Aorta (tissue), 5 donors: ENCODE measurements at places on chromosomes 11 and 22.

DNA sequence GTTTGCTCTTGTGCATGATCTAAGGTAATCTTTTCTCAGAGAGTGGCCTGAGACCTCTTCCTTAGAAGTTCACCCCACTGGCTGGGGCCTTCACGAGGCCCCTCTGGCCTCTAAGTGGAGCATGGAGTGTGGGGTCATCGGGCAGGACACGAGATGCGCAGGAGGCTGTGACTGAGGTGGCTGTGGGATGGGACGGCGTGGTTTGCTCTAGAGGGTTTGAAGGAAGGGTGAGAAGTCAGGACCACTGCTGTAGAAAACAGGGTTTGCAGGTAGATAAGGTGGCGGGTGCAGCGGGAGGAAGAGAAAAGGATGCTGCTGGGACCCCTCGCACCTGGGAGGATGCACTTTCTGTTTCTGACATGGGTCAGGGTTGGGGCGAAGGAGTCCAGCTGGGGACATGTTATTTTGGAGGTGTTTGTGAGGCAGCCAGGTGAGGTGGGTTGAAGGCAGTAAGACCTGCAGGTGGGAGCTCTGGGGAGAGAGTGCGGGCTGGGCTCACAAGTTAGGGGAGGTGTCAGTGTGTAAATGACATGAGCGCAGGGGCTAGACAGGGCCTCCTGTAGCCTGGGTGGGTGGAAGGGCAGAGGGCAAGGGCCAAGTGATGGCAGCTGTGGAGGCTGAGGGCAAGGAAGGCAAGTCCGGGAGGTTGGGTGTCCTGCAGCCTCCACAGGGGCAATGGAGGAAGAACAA, 62.5 kb downstream of the KCNQ1 start:
- no peak overlapping the region for H3K4me3 ChIP-seq
- H3K36me3 ChIP-seq, result no peaks in the 10 kb centered on the region
- no peaks in the 10 kb centered on the region for H3K4me1 ChIP-seq

- no peaks in the 10 kb centered on the region for H3K4me1 ChIP-seq
- no peaks in the 10 kb centered on the region for H3K36me3 ChIP-seq
- H3K27ac ChIP-seq, result no peak overlapping the region
- DNase-seq, result no peak
Observed at GRCh38 chr22:48779661-48780596, 1047.7 kb downstream of the BRD1 start.

- no peaks in the 10 kb centered on the region for H3K36me3 ChIP-seq
- no peak overlapping the region for H3K27ac ChIP-seq
- H3K27me3 ChIP-seq, result no peaks in the 10 kb centered on the region
- no peaks in the 10 kb centered on the region for H3K4me1 ChIP-seq
Observed at GRCh38 chr11:90235526-90235925, 12.7 kb upstream of the CHORDC1 start.

DNA sequence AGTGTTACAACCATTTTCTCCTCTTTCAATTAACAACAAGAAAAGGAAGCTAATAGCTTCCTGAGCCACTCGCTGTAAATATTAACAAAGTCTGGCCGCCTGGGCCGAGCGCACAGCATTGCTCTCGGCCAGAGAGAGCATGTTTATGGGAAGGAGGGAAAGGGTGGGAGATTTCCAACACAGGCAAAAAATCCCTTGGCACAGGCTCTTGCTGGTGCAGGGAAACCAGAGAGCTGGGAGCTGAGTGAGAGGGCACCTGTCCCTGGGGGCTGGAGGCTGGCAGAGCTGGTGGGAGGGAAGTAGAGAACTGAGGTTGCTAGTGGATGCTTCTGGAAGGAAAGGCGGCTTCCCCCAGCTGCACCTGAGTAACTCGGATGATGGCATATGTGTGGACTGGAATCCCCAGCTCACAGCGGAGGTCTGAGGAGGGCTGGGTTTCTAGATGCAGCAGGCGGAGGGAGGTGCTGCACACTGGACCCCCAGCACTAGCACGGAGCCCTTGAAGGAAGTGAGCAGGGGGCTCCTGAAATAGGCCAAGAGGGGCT, 59.6 kb downstream of the FLRT1 start:
- H3K27ac ChIP-seq, result no peak overlapping the region
- H3K27me3 ChIP-seq, result no peaks in the 10 kb centered on the region
- DNase-seq, result no peak
- H3K36me3 ChIP-seq, result no peaks in the 10 kb centered on the region
- H3K4me1 ChIP-seq, result no peaks in the 10 kb centered on the region

DNA sequence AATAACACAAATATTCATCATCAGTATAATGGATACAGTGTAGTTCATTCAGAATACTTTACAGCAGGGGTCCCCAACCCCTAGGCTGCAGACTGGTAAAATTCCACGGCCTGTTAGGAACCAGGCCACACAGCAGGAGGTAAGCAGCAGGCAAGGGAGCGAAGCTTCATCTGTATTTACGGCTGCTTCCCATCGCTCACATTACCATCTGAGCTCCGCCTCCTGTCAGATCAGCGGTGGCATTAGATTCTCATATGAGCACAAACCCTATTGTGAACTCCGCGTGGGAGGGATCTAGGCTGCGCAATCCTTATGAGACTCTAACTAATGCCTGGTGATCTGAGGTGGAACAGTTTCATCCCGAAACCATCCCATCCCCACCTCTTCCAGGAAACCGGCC, 125.1 kb downstream of the SERGEF start:
- H3K36me3 ChIP-seq, result no peaks in the 10 kb centered on the region
- DNase-seq, result no peak
- no peaks in the 10 kb centered on the region for H3K4me1 ChIP-seq
- H3K27me3 ChIP-seq, result no peaks in the 10 kb centered on the region

- H3K4me1 ChIP-seq, result no peaks in the 10 kb centered on the region
- no peaks in the 10 kb centered on the region for H3K27me3 ChIP-seq
- H3K36me3 ChIP-seq, result no peaks in the 10 kb centered on the region
- H3K4me3 ChIP-seq, result no peak overlapping the region
Observed at GRCh38 chr11:70845591-70846041, 406.8 kb downstream of the SHANK2 start.

DNA sequence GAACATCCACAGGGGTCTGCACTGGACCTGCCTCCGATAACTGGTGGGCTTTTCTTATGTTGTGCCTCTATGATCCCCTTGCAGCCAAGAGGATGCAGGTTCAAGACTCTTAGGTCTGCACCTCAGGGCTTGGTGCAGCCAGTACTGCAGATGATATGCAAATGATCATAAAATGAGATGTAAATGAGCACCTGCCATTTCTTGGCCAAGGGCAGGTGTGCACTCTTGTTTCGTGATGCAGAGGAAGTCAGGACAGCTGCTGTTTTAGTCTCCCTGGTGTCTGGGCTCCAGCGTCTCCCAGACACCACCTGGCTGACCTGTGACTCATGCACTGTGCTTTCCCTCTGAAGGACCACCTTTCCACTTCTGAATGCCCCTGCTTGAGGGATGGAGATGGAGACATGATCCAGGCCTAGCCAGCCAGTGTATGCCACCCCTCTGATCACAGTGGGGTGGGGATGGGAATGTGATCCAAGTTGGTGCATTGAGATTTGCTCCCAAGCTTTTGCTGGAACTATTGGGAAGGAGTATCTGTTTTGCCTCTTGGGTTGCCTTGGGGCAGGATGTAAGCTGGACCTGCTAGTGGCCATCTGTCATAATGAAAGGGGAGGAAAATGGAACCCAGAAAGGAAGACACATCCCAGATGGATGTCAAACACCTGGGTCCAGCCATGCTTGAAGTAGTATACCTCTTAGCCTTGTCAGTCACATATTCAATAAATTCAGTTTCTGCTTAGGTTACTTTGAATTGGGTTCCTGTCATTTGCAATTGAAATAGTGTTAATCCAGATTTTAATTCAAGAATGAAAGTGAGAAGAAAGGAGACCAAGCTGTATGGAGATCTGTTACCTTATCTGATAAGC, 3.3 kb upstream of the KCNJ11 start:
- H3K27me3 ChIP-seq, result no peaks in the 10 kb centered on the region
- H3K4me1 ChIP-seq, result no peaks in the 10 kb centered on the region
- H3K4me3 ChIP-seq, result no peak overlapping the region
- DNase-seq, result no peak
- H3K27ac ChIP-seq, result no peak overlapping the region

- DNase-seq, result peak; percentile 38
- H3K27ac ChIP-seq, result no peak overlapping the region
- H3K27me3 ChIP-seq, result no peaks in the 10 kb centered on the region
- H3K4me1 ChIP-seq, result no peaks in the 10 kb centered on the region
- no peak overlapping the region for H3K4me3 ChIP-seq
- H3K36me3 ChIP-seq, result no peaks in the 10 kb centered on the region
Observed at GRCh38 chr22:30876915-30877553, 91.5 kb downstream of the MORC2 start.

DNA sequence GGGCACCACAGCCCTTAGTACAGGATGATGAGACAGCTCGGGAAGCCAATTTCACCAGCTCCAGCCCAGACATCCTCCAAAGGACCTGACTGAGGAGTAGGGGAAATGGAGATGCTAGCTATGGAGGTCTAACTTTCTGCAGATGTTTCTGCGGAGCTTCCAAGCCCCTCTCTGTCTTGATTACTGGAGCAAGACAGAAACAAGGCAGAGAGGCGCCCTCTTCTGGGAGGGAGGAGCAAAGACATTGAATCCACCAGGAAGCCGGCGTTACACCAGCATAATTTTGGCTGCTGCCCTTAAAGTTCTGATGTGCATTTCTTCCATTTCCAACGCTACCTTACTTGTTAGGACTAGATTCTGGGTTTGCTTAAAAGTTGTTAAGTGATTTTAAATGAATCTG, 107.3 kb upstream of the HSD17B12 start:
- H3K4me3 ChIP-seq, result no peak overlapping the region
- H3K27ac ChIP-seq, result no peak overlapping the region
- no peak for DNase-seq
- no peaks in the 10 kb centered on the region for H3K36me3 ChIP-seq
- peaks cover 4% of the 10 kb centered on the region for H3K27me3 ChIP-seq

GRCh38 chr11:96942855-96943254, 553.0 kb downstream of the JRKL start:
- DNase-seq, result peak; percentile 26
- no peaks in the 10 kb centered on the region for H3K4me1 ChIP-seq
- H3K27ac ChIP-seq, result no peak overlapping the region
- H3K27me3 ChIP-seq, result no peaks in the 10 kb centered on the region

- no peaks in the 10 kb centered on the region for H3K36me3 ChIP-seq
- no peak overlapping the region for H3K4me3 ChIP-seq
- no peaks in the 10 kb centered on the region for H3K4me1 ChIP-seq
- DNase-seq, result no peak
- H3K27ac ChIP-seq, result no peak overlapping the region
- H3K27me3 ChIP-seq, result no peaks in the 10 kb centered on the region
Observed at GRCh38 chr11:73117071-73117470, 25.0 kb downstream of the FCHSD2 start.

GRCh38 chr11:78415338-78415737, 2.3 kb downstream of the GAB2 start:
- no peaks in the 10 kb centered on the region for H3K4me1 ChIP-seq
- no peak overlapping the region for H3K27ac ChIP-seq
- no peak overlapping the region for H3K4me3 ChIP-seq
- DNase-seq, result no peak

DNA sequence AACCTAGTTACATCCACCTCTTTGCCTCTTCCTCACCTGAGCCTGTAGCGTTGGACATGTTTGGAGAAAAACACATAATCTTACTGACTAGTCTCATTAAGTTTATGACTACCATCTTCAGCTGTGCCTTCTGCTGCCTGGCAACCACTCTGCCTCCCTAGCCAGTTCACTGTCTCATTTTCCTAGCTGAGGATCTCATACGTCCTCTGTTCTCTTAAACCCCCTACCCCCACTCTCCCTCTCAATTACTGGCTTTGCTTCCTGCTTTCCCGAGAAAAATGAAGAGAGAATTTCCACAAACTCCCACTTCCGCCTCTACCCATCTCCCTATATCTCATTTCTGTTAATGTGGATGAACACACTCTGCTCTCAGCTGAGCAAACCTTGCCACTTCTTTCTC, 239.3 kb upstream of the POU2AF2 start:
- DNase-seq, result no peak
- no peaks in the 10 kb centered on the region for H3K36me3 ChIP-seq
- no peak overlapping the region for H3K27ac ChIP-seq
- H3K4me3 ChIP-seq, result no peak overlapping the region
- no peaks in the 10 kb centered on the region for H3K27me3 ChIP-seq
- peaks cover 5% of the 10 kb centered on the region for H3K4me1 ChIP-seq

GRCh38 chr11:103970701-103971249, 65.7 kb upstream of the DDI1 start:
- H3K27ac ChIP-seq, result no peak overlapping the region
- no peaks in the 10 kb centered on the region for H3K27me3 ChIP-seq
- no peak overlapping the region for H3K4me3 ChIP-seq
- H3K4me1 ChIP-seq, result no peaks in the 10 kb centered on the region
- DNase-seq, result no peak

GRCh38 chr11:15602785-15603567, 488.3 kb downstream of the INSC start:
- no peaks in the 10 kb centered on the region for H3K4me1 ChIP-seq
- no peaks in the 10 kb centered on the region for H3K36me3 ChIP-seq
- H3K27me3 ChIP-seq, result no peaks in the 10 kb centered on the region
- H3K4me3 ChIP-seq, result no peak overlapping the region
- no peak overlapping the region for H3K27ac ChIP-seq

GRCh38 chr11:20759541-20759940, 90.2 kb downstream of the NELL1 start:
- H3K27ac ChIP-seq, result no peak overlapping the region
- DNase-seq, result no peak
- H3K36me3 ChIP-seq, result no peaks in the 10 kb centered on the region
- H3K4me1 ChIP-seq, result no peaks in the 10 kb centered on the region
- no peaks in the 10 kb centered on the region for H3K27me3 ChIP-seq
- H3K4me3 ChIP-seq, result no peak overlapping the region

DNA sequence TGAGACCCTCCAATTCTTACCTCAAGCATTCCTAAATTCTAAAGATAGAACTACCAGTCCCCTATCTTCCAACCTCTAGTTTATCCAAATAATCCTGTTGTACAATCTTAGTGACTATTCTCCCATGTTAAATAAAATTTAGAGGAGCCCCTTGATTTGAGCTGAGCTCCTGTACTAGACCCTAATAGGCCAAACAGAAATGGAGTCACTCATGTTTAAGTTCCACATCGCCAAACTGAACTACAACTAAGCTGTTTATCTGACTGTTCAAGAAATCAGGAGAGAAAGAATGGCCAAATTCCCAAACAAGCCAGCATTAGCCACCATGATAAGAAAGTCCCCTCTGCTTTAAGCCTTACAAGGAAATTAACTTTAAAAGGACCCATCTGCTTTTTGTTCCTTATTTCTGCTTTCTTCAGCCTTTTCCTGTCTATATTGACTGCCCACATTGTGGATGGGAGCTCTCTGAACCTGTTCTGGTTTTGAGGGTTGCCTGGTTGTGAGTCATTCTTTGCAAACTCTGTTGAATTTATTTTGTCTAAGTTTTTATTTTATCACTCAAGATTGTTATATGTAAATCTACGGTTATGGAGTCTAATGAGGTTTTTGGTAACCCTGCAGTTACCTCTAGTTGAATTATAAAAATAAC, 90.4 kb downstream of the TTC28 start:
- no peak overlapping the region for H3K27ac ChIP-seq
- H3K4me1 ChIP-seq, result no peaks in the 10 kb centered on the region
- H3K36me3 ChIP-seq, result no peaks in the 10 kb centered on the region
- H3K4me3 ChIP-seq, result no peak overlapping the region
- no peak for DNase-seq
